ENCODE measurements at places on chromosomes 1 and 21.

- DNase-seq, result no peak
Measured at GRCh38 chr1:224544346-224545110, 71.6 kb upstream of the CNIH3 start.

DNA sequence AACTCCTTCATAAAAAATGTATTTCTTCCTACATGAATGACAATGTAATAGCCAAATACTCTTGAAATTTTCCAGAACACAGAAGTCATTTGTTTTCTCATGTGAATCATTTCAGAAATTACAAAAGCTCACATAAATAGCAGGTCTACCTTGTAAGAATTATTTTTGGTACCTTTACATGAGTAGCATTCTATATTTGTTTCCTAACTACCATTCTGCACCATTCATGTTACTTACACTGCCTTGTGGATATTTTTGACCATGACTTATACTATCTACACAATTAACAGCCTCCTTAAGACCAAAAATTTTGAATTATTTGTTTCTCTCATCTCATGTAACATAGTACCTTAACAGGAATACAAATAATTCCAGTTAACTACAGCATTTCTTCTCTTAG, 109.6 kb downstream of the ENAH start:
- DNase-seq, result no peak

- no peak for DNase-seq
Measured at GRCh38 chr1:87220993-87221392, 107.7 kb upstream of the LMO4 start.

- no peak for DNase-seq
Measured at GRCh38 chr1:45765999-45766792, 15.7 kb upstream of the IPP start.

- no peak for DNase-seq
Measured at GRCh38 chr1:225973158-225973557, 26.0 kb downstream of the SDE2 start.

- no peak for DNase-seq
Measured at GRCh38 chr1:182888736-182889531, 49.8 kb downstream of the DHX9 start.

- DNase-seq, result no peak
Measured at GRCh38 chr1:92365378-92366039, 66.7 kb downstream of the RPAP2 start.
